ENCODE measurements at places on chromosomes 2 and 18.

DNA sequence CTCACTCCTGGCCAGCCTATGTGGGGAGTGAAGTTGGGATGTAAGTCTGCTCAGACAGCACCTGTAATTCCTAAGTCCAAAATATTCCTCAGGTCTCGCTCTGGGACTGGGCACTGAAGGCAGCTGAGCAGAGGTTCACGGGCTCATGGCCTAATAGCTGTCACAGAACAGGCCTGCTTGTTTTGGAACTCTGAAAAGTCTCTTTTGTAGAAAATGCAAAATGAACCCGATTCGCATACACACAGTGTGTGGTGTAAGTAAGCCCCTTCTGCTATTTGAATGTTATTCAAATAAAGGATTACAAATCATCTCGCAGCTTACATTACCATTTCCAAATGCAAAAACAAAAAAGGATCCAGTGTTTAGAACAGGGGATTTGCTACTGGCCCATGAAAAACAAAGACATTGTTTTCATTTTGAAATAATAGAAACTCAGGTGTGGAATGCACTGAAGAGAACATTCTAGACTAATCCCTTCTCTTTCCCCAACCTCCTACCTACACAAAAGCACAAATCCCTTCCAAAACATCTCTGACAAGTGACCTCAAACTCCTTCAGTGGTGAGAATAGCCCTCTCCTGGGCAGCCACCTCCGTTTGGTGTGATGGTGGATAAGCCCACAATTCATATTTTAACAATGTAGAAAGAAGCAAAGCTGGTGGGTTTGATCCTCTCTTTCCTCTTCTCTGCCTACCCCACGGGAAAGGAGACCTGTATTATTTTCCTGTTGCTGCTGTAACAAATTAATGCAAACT, 118.3 kb upstream of the NCK2 start:
- DNase-seq = no peak

- DNase-seq = no peak
These were observed 128.8 kb upstream of the BCL2L11 start for GRCh38 chr2:110991911-110992310.

DNA sequence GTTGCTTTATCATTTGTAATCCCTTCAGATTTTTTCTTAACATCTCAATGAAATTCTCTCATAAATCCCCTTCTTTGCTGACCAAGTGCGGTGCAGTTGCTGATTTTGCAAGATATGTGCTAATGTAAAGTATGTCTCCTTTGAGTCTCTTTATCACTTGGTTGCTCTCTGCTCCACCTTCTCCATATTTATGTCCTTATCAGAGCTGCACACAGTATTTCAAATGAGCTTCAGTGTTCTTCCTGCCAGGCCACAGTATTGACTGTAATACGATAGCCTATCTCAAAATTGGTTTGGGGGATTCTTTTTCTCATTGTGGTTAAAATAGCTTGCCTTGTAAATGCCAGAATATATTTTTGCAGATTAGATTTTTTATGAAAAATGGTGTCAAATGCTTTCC, 32.2 kb downstream of the MAIP1 start:
- no peak for DNase-seq

- peak; percentile 75 for DNase-seq
These were observed at the start of gene KCMF1 for GRCh38 chr2:84970868-84971509. TSS of gene KCMF1 (plus strand) at chr2:84971161. CDS start at chr2:84971452, 291 bp downstream.

DNA sequence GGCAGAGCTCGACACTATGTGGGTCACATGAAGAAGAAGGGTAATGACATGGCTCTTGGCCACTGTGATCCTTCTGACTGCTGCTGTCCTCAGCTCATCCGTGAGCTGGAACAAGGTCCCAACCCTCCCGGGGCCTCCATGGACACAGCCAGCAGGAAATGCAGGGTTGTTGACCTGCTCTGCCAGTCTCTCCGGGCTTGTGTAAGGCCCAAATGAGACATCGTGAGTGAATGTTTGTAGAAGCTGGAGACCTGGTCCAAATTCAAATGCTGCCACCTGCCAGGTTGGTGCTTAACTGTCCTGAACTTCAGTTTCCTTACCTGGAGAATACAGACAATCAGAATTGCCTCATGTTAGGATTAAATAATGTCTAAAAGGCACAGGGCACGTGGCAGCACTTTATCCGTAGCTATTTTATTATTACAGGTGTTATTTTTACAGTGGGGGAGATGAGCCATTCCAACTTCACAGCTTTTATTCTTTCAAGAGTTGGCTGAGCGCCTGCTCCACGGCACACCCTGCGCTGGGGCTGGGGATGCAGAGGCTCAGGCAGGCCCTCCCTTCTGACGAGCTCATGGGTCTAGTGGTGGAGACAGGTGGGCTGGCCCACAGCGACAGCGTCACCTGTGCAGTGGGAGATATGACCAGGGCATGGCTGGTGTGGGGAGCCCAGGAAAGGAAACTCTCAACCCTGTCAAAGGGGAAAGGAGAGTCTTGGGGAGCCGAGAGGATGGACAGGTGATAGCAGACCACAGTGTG, 15.1 kb downstream of the ARHGEF4 start:
- no peak for DNase-seq

DNA sequence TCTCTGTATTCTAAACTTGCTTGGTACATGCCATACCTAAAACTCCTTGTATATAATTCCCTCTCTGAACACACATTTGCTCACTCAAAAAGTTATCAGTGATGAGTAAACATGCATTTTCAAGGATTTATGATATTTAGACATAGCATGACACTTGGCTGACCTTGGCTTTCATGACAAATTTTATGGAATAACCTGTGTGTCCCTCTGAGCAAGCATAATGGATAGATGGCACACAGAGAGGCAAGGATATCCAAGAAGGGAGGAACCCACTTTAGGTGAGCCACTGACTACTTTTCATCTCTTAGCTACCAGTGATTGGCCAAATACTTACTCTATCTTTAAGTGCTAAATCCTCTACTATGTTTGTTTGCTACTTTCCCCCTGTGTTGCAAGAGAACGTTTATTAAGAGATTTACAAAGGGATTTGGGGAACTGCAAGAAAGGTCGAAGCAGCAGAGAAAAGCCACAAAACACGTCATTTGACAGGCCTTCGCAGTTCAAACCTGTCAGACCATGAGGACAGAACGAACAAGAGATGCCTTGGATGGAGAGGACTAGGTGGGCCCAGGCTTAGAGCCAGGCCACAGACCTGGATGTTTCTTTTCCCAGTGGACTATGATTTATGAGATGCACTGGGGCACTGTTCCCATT, 379.9 kb downstream of the NBAS start:
- no peak for DNase-seq

DNA sequence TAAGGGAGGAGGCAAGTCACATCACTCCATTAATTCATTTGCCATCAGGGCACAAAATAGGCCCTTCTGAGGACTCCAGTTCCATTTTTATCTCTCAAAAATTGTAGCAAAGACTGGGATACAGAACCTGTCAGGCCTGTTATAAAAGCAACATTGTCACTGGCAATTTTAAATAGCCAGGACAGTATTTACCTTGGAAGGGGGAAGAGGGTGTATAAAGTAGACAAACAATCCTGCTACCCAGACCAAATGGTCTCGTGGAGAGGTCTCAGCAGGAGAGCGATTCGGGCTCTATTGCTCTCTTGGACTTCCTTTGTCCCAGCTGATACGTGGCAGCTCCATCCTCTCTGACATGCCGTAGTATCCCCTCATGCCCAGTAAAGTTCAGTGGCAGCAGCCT, 740.3 kb upstream of the HS6ST1 start:
- DNase-seq = no peak

- DNase-seq = no peak
These were observed 69.1 kb downstream of the PHLPP1 start for GRCh38 chr18:62784338-62784965.

DNA sequence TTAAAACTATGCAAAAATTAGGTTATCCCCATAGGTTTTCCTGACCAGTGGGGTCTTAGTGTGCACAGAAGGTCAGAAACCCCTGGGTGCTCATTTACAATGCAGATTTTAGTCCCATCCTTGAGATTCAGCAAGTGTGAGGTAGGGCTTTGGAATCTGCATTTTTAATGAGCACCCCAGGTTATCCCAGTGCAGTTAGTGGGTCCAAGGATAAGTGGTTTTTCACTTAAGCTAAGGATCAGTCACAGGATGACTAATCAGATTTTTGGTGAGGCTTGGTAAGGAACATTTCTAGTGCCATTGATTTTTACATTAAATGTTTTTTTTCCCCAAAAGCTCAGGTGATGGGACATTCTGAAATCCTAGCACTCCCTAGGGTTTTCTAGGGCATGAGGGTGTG, 50.7 kb upstream of the MGAT5 start:
- DNase-seq = no peak

DNA sequence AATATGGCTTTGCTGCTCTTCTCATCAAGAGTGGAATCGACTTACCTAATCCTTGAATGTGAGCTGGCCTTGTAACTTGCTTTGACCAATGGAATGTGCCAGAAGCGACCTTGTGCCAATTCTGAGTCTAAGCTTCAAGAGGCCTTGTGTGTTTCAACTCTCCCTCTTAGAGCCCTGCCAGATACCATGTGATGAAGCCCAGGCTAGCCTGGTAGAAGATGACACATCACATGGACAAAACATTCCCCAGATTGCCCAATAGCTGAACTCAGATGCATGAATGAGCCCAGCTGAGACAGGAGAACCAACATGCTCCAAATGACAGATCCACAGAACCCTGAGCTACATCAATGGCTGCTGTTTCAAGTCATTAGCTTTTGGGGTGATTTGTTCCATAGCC, 4.2 kb upstream of the KLHL14 start:
- DNase-seq = no peak

DNA sequence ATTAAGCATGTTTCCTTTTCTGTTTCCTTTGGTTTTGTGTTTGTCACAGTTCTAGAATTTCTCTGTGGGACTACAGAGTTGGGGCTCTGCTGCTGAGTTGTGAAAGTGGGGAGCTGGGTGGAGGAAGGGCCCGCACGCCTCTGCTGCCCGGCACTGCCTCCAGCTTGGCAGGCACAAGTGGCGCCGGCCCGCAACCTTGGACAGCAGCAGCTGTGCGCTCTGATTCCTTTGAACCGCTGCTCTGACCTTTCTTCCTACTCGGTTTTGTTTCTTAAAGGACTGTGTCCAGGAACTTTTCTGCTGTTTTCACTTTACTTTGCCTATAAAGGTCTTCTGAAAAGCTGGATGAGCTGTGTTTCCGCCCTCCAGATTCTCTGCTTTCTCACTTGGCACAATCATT, 137.6 kb upstream of the ALPP start:
- peak; percentile 42 for DNase-seq
